ENCODE measurements at places on chromosomes 7 and 10.

DNA sequence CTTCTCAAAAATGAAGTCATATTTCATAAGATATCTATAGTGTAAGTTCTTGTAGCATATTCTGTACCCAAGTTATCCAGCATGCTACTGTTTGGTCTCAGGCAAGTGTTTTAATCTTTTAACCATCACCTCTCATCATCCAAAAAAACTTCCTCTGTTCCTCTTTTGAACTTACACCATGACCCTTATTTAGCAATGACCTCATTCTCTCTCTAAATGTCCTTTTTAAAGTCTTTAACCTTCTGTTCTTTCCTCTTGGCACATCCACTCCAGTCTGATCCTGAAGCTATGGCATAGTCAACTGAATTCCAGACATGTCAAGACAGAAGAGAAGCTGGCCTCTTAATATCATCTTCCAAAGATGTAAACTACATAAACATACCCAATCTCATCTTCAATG lies 26.2 kb downstream of the PPP3CB start:
- no peak for DNase-seq

DNA sequence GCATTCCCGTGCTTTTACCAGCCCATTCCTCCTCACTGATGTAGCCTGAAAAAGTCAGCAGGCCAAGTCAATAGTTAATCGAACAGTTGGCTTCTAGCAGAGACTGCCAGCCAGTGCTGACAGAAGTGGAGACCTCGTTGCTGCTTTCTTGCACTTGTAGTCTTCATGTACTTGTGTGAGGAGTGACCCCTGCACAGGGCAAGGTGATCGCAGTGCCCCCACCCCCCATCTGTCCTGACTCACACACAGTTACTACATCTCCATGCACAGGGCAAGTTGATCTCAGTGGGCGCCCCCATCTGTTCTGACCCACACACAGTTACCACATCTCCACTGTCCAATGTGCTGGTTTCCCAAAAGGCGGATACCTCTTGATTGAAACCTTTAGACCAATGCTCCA lies 34.2 kb downstream of the C10orf71 start:
- DNase-seq: no peak

DNA sequence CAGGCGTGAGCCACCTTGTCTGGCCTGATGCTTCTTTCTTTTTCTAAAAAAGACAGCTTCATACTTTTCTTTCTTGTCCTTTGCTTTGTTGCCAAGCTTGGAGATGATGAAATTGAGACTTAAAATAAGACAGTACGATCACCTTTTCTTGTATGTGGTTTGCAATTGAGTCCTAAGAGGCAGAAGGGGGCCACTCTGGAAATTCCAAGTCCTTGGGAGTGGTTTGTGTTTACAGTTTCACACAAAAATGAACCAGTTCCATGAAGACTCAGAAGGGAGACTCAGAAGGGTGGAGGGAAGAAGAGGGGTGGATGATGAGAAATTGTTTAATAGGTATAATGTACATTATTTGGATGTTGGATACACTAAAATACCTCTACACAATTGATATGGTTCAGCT lies 70.7 kb upstream of the TNS3 start:
- no peak for DNase-seq

DNA sequence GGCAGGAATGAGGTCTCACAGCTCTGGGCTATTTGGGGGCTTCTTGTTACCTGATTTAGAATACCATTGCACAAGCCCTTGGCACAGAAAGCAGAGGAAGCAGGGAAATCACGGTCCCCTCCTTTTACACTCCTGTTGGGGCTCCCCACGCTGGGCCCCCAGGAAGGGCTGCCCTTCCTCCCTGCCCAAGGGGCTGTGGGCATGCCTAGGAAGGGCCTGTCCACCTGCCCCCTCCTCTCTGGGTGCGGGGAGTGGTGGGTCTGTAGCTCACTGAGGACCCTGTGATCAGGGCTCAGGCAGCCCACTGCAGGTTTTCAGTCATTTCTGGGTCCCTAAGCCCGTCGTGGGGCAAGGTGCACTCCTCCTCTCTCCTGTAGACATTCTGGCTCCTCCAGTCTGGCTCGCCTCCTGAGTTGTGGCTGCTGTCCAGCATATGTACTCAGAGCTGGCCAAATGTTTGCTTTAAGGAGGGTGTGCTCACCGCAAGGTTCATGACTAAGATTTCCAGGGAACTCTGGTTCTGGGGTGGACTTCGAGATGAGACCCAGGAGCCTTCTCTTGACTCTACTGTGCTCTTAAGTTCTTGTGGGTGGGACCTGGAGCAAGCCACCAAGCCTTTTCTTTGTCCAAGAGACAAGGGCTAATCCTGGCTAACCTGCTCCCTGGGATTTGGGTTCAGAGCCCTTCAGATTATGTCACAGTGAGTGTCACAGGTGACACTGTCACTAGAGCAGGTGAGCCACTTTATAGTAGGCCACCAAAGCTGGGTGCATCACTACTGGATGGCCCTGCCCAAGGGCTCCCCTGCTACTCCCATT lies 56.0 kb downstream of the TACR2 start:
- DNase-seq: no peak

- DNase-seq: peak; percentile 10
Observed at GRCh38 chr7:95808396-95808795, 36.0 kb downstream of the DYNC1I1 start.

- DNase-seq: peak; percentile 37
Observed at GRCh38 chr10:74967911-74968666, 141.7 kb downstream of the KAT6B start.

- no peak for DNase-seq
Observed at GRCh38 chr10:2813286-2813685, 254.1 kb upstream of the PFKP start.
